ENCODE measurements at places on chromosomes 1 and 21.
A peak's percentile ranks its signal among the peaks of the same experiment; 100 is the strongest.

DNA sequence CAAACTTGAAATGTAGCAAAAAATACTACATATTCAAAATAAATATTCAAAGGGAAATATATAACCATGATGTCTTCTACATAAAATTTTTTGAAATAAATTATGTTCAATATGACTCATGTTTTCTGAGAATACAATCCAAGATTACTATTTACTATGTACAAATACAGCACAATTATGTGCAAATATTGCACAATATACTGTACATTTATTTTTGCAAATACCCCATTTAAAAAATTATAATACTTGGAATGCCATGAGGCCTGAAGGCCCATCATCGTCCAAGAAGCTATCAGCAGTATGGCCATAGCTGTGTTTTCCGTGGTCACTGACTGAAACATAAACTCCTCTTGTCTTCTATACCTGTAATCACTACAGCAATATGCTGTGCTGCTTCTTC is 12.3 kb downstream of the CCDC181 start:
- no peak for DNase-seq

GRCh38 chr1:60152891-60153290 is 79.3 kb upstream of the C1orf87 start:
- no peak for DNase-seq

DNA sequence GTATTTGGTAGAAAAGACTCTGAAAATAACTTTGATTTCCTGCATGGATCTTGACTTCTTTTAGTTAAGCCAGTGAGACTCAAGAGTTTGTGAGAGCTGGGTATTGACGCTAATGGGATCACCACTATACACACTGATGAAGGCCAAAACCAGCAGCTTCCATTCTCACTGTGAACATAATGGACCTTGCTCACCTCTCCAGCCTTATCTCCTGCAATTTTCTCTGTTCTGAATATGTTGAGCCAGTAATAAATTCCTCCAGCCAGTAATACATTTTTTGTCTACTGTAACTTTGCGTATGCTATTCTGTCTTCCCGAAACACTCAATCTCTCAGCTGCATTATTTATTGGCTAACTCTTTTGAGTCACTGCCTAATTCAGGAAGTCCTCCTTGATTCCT is 111.6 kb upstream of the PPP2R5A start:
- no peak for DNase-seq

GRCh38 chr1:218339267-218339831 is 5.8 kb upstream of the TGFB2 start:
- DNase-seq: peak; percentile 70

DNA sequence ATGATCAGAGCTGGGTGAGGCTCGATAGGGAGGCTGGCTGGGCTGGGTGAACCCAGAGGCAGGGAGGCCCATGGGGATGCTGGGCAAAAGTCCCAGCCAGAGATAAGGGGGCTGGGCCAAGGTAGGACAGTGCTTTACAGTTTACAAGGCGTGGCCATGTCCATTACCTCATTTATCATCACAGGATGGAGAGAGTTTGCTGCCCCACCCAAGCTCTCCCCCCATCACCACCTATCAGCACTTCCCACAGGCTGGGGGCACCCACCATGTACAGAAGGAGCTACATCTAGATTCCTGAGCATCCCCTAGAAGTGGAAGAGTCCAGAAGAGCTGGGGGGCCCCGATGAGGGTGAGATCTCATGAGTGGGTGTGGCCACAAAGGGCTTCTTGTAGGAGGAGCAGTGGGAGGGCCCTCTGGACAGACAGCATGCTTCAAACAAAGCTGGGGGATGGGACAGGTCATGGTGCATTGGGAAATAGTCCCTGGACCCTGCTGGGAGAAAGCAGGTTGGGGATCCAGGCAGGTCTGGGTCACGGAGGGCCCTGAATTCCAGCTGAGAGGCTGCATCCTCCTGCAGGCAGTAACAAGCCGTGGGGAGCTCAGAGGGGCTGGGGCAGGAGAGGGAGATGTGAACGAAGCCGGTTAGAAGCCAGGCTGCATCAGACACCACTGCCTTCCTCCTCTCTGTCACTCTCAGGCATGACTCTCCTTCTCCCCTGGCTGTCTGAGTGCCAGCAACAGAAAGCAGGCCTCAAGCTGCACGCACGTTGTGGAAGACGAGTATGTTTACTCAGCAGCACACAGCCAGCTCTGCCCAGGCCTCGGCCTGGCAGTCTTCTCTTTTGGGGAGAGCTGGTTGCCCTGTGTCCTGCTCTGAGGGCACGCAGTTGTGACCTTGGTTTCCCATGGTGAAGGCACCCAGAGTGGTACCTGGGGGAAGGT is 202.3 kb downstream of the HIVEP3 start:
- DNase-seq: no peak
